ENCODE measurements at places on chromosomes 5 and 9.

DNA sequence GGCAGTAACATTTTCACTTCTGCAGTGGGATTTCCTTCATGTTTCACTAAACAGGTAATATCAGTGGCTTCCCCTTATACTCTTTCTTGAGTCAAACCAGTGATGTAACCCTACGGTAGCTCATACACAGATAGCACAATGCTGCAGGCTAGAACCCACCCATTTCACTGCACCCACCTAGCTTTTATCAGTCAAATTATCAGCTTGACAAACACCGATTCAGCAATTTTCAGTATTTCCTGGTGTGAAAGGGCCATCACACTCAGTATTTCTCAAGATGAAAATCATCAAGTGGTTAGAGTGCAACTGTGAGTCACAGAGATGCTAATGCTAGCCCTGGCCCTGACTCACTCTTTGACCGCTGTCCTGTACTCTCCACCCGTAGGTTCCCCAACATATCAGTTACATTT lies 242.3 kb upstream of the PTGER4 start:
- peak; percentile 88 for DNase-seq

GRCh38 chr5:150780187-150780692 lies 1.7 kb downstream of the SMIM3 start:
- DNase-seq: peak; percentile 24

GRCh38 chr5:179588166-179588565 lies 35.3 kb downstream of the HNRNPH1 start:
- no peak for DNase-seq

- no peak for DNase-seq
Measured at GRCh38 chr5:31000287-31000686, 193.2 kb upstream of the CDH6 start.

DNA sequence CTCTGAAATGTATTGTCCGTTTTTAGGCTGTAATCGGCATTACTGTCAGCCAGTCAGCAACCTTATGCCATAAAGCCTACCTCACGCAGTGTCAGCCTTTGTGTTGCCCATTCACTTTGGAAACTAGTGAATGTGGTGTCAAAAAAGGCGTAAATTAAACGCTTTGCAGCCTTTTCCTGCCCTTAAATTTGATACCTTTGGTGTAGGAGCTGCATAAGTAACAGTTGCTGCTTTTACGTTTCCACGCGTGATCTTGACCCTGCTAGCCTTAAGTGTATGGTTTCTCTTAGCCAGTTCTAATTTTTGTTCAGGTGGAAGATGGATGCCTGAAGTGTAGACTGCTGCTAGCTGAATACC lies 257.7 kb downstream of the EPB41L4A start:
- no peak for DNase-seq

DNA sequence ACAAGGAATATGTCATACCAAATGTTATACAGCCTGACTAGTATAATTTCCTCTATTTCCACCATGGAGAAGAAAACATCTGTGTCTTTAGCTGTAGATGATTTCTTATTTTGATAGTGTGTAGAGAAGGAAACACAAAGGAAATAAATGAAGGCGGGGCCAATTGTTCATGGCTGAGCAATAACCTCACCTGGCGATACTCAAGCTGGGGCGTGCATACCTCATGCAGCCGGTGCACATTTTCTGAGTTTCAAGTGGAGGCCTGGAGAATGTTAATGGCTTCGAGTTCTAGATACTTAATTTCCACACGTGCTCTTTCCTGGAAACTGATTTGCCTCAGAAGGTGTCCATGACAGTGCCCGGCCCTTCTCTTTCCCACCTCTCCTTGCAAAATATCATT lies 127.4 kb upstream of the TAF11L2 start:
- DNase-seq: no peak

DNA sequence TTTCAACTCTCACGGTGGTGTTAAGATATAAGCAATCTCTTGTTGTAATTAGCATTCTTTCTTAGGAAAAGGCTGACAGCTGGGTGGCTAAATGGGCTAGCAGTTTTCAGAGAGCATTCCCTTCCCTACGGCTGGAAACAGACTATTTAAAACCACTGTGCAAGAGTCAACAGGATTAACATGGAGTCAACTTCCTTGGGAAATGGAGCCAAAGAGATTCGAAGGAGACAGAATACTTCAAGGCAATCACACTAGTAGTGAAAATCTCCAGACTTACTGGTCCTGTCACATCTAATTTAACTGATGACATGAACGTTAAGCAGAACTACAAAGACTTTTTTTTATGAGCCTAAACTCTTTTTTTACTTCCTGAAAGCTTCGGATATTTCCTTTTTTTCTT lies 453.3 kb upstream of the ITGA1 start:
- DNase-seq: no peak

GRCh38 chr5:7983433-7983832 lies 114.5 kb downstream of the MTRR start:
- no peak for DNase-seq

DNA sequence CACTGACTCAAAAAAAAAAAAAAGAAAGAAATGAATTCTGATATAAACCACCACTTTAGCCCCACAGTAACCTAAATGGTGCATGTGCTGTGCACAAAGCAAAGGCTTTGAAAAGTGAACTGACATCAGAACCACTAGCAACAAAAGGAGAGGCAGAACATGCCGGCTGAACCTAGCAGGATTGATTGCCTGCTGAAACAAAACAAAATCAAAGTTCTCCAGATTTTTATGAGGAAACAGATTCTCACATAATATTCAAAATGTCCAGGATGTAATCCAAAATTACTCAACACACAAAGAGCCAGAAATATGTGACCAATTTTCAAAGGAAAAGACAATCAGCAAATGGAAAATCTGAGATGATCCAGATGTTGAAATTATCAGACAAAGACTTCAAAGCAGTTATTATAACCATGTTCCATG lies 37.9 kb downstream of the UBTD2 start:
- no peak for DNase-seq

- no peak for DNase-seq
Measured at GRCh38 chr9:114549697-114550330, 37.8 kb upstream of the ATP6V1G1 start.

- DNase-seq: peak; percentile 11
Measured at GRCh38 chr5:612498-613424, 621 bp downstream of the CEP72 start.

GRCh38 chr9:106020186-106020585 lies 325.8 kb downstream of the TMEM38B start:
- DNase-seq: no peak

- DNase-seq: no peak
Measured at GRCh38 chr9:92658611-92659010, 11.3 kb downstream of the IPPK start.

- no peak for DNase-seq
Measured at GRCh38 chr5:84794486-84795035, 409.9 kb upstream of the EDIL3 start.

- DNase-seq: no peak
Measured at GRCh38 chr9:99353408-99353807, 131.3 kb downstream of the SEC61B start.
